Placental pericyte (primary cell): ENCODE measurements at places on chromosomes 2 and 18. TPM values are rescaled to one million over a fixed set of nuclear protein-coding genes. Genes with fewer than 3 reads are reported as not detected.

The FAM237A gene
- total RNA-seq, result not detected in 2 replicates

The KATNAL2 gene
- 0.88 and 1.6 TPM in 2 replicates for total RNA-seq

The STEAP3 gene
- 58.3 and 74.0 TPM in 2 replicates for total RNA-seq

The TRIM54 gene
- total RNA-seq, result not detected in 2 replicates

The CPLX4 gene
- total RNA-seq, result not detected in 2 replicates

The SAG gene
- not detected in 2 replicates for total RNA-seq

The TBR1 gene
- under 0.01 TPM in 1 of 2 replicates, not detected in the other for total RNA-seq

The LGALSL gene
- 0.86 and 4.4 TPM in 2 replicates for total RNA-seq

The DSEL gene
- total RNA-seq, result 13.8 and 60.4 TPM in 2 replicates

The RNMT gene
- total RNA-seq, result 25.6 and 30.2 TPM in 2 replicates

The C2orf15 gene
- not detected in 2 replicates for total RNA-seq

The SERPINB3 gene
- not detected in 2 replicates for total RNA-seq

The SPAG16 gene
- 11.3 and 21.0 TPM in 2 replicates for total RNA-seq

The REG1A gene
- total RNA-seq, result not detected in 2 replicates

The CFAP210 gene
- total RNA-seq, result not detected in 2 replicates

The COL5A2 gene
- 421 and 595 TPM in 2 replicates for total RNA-seq

The LCLAT1 gene
- total RNA-seq, result 7.7 and 18.0 TPM in 2 replicates

The EHBP1 gene
- total RNA-seq, result 41.6 and 54.7 TPM in 2 replicates

The IL18RAP gene
- total RNA-seq, result not detected in 2 replicates

The FN1 gene
- total RNA-seq, result 3,280 and 4,928 TPM in 2 replicates

The SLC23A3 gene
- total RNA-seq, result 0.57 and 1.1 TPM in 2 replicates

The GRP gene
- not detected in 2 replicates for total RNA-seq

The EFEMP1 gene
- total RNA-seq, result 20.2 and 658 TPM in 2 replicates

The LIMS3 gene
- total RNA-seq, result 3.1 and 22.0 TPM in 2 replicates

The TMEM163 gene
- total RNA-seq, result not detected in 2 replicates

The KCNG2 gene
- total RNA-seq, result not detected in 2 replicates

The SGO2 gene
- total RNA-seq, result 1.1 and 23.3 TPM in 2 replicates

The MYO7B gene
- 0.43 TPM in 1 of 2 replicates, not detected in the other for total RNA-seq

The CASP10 gene
- total RNA-seq, result 3.9 and 5.5 TPM in 2 replicates

The PRSS56 gene
- total RNA-seq, result not detected in 2 replicates

The PRKAG3 gene
- total RNA-seq, result not detected in 2 replicates

The HTR2B gene
- 11.7 and 68.9 TPM in 2 replicates for total RNA-seq

The GIGYF2 gene
- total RNA-seq, result 53.0 and 55.5 TPM in 2 replicates

The DDX1 gene
- 75.3 and 84.5 TPM in 2 replicates for total RNA-seq

The RESP18 gene
- total RNA-seq, result not detected in 2 replicates

The PROM2 gene
- 0.22 and 0.72 TPM in 2 replicates for total RNA-seq

The ANO7 gene
- 0.22 and 1.7 TPM in 2 replicates for total RNA-seq

The CD8B2 gene
- not detected in 2 replicates for total RNA-seq

The OXER1 gene
- not detected in 2 replicates for total RNA-seq

The SERPINB7 gene
- total RNA-seq, result 1.5 and 33.6 TPM in 2 replicates

The PPIG gene
- 15.3 and 23.3 TPM in 2 replicates for total RNA-seq

The OTX1 gene
- not detected in 2 replicates for total RNA-seq

The POTEC gene
- under 0.01 TPM in 1 of 2 replicates, not detected in the other for total RNA-seq

The GMCL1 gene
- 9.6 and 10.7 TPM in 2 replicates for total RNA-seq

The SALL3 gene
- not detected in 2 replicates for total RNA-seq

The ZAP70 gene
- 0.43 TPM in 1 of 2 replicates, not detected in the other for total RNA-seq

The NAGK gene
- 46.4 and 62.4 TPM in 2 replicates for total RNA-seq

The ICOS gene
- total RNA-seq, result not detected in 2 replicates
